ENCODE measurements at places on chromosomes 5 and 9.
A peak's percentile ranks its signal among the peaks of the same experiment; 100 is the strongest.

GRCh38 chr9:115234094-115234493, 116.1 kb upstream of the TNC start:
- no peak for DNase-seq

DNA sequence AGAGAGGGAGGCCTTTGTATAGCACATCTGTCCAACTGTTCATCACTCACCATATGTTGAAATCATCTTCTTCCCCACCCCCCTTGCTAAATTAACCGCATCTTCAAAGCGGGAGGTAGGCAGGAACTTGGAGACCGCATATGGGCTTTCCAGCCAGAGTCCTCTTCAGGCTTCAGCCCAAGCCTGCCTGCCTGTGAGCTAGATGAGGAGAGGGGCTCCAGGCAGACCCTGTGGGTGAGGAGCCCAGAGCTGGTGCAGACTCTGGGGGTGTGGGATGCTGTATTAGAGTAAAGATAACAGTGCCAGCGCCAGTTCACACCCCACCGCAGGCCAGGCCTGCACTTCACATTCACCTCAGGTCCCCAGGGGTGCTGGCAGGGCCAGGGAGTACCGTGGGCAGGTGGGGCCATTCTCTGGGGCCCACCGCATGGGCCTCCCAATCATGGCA, 16.2 kb downstream of the PRRC2B start:
- DNase-seq: no peak

DNA sequence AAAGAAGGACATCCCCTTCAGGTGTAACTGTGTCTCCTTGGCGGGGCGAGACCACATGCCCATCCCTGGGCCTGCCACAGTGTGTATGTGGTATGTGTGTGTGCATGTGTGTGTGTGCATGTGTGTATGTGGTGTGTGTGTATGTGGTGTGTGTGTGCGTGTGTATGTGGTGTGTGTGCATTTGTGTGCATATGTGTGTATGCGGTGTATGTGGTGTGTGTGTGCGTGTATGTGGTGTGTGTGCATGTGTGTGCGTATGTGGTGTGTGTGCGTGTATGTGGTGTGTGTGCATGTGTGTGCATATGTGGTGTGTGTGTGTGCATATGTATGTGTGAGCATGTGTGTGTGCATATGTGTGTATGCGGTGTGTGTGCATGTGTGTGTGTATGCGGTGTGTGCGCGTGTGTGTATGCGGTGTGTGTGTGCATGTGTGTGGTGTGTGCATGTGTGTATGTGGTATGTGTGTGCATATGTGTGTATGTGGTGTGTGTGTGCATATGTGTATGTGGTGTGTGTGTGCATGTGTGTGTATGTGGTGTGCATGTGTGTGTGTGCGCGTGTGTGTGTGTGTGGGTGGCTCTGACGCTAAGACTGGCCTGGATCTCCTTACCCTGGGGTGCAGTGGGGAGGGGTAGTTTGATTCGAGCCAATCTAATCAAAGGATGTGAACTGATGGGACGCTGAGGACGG, 107.9 kb upstream of the RAPGEF1 start:
- DNase-seq: no peak

GRCh38 chr5:173714551-173715428, 98.3 kb upstream of the BOD1 start:
- DNase-seq: no peak

DNA sequence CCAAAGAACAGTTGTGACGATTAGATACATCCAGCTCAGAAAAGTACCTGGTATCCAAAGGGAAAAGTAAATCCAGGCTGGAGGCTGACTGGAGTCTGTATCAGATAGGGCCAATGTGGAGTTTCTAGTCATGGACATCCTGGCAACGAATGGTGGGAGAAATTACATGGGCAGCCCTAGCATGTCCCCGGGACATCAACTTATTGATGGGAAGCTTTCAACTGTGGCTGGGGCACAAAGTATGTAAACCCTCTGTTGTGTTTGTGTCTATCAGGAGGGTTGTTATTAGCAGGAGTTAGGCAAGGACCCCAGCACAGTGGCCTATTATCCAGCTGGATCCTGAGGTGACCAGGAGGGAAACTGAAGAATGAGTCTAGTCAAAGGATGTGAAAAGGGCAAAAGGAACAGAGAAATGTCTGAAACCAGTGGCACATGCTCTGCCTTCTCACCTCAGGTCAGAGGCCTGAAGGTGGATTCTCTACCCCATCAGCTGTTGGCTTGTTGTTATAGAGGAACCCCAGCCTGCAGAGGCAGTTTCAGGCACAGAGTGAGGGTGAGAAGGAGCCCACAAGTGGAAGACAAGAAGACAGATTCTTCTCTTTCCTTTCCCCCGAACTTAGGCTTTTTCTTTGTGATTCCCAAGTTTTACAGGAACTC, 19.9 kb downstream of the IFNW1 start:
- DNase-seq: no peak

DNA sequence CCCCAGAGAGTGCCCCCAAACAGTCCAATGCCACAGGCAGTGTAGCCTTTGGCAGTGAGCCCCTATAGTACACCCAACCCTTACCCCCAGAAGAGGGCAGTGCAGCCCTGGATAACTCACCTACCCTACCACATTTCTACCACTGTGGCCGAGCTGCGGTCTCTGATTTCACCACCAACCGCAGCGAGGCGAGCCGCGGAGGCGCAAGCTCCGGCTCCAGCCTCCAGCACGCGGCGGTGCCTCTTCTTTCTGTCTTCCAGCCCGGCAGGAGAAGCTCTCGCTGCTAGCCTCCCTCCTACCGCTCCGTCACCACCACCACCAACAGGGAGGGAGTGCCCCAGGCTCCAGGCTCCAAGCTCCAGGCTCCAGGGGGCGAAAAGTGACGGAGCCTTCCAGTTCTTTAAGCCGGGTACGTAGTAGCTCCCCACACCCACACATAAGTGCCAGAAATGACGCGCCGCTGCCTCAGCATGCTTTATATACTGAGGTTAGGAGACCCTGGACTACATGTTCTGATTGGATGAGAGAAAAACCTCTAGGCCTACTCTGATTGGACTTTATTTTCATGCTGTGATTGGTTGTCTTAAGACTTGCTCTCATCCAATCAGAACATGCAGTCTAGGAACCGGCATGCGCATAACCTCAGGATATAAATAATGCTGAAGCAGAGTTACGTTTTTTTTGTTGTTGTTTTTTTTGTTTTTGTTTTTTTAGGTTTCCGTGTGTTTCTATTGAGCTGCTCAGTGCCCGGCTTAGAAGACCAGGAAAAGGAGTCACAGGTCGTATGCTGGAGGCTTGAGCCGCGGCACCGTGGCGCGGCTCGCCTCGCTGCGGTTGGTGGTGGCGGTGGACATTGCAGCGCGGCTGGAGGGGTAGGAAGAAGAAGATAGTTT, at the start of gene PCAT7:
Gene PCAT7, plus strand, starts transcription at position 645 of the 893 bp plus-strand sequence.
- DNase-seq: peak; percentile 65

DNA sequence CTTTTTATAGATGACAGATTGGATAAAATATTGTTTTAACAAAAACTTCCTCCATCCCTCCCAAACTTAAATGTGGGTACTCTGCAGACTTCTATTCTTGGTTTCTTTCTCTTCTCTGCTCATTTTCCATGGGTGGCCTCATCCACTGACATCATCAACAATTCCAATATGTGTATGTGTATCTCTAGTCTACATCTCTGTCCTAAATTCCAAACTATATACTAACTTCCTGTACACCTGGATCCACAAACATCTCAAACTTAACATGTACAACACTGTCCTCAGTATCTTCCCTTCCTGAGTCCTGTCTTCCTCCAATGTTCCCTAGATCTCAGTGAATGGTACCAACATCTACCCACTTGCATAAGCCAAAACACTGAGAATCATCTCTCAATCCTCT, 28.5 kb upstream of the CDK5RAP2 start:
- DNase-seq: no peak

DNA sequence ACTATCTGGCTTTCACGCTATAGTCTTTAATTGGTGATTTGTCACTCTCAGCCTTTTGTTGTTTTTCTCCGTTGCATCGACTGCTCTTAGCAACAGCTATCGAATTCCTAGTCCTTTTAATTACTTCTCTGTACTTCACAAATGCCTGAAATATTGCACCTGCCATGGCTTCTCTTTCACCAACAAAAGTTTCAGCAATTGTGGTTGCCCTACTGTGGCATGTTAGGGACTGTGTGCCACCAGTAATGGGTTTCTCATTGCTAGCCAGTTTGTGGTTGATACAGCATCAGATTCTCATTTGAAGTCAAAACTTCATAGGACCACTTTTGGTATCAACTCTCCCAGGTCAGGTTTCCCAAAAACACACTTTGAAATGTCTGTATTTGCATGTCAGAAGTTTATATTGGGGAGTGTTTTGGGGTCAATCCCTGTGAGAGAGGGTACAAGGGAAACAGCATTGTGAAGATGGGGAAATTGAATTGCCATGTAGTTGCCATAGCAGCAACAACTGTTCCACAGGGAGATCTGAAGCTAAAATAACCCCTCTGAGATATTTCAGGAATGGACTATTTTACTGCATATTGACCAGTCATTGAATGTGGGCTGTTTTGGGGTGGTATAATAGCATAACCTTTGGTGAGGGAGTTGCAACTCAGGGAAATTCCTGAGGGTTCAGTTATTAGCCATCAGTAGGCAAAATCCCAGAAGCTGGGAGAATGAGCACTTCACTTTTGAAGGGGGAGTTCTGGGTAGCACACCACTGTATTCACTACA, 99.2 kb downstream of the WDR70 start:
- no peak for DNase-seq

GRCh38 chr5:157718519-157718918, 12.7 kb upstream of the THG1L start:
- no peak for DNase-seq

DNA sequence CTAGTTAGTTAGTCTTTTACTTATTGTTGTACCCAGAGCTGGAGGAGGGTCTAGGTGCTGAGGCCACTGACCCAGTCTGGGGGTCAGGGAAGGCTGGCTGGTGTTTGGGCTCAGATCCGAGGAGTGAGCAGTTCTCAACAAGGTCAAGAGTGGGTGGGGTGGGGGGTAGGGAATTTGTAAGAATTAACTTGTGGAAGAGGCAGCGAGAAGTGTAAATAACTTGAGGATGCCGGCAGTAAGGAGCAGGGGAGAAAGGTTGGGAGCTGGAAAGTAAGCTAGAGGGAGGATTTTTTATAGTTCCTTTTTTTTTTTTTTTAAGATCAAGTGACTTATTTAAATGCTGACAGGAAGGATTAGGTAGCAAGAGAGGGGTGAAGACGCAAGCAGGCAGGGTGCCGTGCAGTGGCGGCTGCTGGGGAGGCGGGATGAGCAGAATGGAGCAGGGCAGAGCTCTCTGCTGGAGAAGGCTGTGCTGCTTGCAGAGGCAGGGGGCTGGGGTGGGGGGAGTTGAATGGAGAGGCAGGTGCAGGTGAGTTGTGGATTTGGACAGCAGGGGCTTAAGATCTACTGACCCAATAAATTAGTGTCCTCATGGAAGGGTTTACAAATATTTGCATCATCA, 35.3 kb upstream of the SMIM32 start:
- no peak for DNase-seq

All from GM12891 (cell line).